Amygdala (tissue), 56 donors: ENCODE measurements at places on chromosomes 4 and X.

DNA sequence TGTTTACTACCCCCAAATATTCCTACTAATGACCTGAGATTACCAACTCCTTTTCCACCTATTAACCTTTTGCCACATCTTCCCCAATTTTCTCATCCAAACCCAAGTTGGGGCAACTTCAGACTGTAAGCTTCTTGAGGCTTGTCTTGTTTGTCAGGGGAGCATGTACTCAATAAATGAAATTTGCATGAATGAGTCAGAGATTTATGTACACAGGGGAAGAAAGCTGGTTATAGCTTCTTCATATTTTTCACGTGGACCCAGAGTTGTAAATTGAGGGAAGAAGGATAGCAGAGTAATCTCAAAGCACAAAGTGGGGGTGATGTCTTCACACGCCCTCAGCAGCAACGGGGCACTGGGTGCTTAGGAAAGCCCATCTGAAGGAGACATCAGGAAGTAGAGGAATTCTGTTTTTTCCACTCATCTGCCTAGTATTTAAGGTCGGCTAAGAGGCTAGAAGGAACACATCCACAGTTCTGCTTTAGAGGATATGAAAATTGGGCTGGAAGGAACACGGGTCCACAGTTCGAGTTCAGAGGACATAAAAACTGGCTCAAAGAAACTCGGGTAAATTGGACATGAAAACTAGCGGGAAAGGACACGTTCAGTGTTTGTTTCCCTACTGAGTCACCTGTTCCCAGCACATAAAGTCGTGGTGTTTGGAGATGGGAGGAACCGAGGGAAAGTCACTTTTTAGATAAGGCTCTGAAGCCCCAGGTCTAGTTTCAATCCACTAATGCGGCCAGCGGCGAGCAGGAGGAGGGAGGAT is 696 bp upstream of the CA5B start:
- no peak for DNase-seq

DNA sequence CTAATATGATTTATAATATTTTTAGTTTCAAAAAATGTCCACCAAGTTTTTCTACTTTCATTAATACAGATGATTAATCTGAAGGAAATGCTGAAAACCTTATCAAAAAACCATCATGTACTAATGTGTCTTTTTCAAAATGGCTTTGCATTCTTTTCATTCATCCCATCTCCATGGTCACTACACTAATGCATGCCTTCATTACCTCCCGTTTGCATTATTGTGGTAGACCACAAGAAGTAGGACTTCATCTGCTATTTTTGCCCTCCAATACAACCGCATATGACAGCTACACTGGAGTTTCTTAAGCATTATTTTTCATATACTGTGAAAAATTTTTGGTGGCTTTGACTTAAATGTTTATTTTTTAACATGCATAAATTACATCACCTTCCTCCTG is 37.9 kb upstream of the FSTL5 start:
- no peak for DNase-seq

DNA sequence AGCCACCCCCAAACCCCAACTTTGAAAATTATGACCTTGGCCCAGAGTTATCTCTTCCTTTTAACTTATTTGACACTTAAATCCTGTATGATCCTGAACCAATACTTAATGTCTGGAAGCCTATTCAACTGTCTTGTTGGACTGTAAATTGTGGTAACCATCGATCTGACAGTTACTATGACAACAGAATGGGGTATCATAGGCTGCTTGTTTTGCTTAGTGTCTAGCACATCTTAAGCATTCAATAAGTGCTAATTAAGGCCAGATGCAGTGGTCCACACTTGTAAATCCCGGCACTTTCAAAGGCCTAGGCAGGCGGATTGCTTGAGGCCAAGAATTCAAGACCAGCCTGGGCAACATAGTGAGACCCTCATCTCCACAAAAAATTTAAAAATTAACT is 175.0 kb downstream of the APBB2 start:
- no peak for DNase-seq

DNA sequence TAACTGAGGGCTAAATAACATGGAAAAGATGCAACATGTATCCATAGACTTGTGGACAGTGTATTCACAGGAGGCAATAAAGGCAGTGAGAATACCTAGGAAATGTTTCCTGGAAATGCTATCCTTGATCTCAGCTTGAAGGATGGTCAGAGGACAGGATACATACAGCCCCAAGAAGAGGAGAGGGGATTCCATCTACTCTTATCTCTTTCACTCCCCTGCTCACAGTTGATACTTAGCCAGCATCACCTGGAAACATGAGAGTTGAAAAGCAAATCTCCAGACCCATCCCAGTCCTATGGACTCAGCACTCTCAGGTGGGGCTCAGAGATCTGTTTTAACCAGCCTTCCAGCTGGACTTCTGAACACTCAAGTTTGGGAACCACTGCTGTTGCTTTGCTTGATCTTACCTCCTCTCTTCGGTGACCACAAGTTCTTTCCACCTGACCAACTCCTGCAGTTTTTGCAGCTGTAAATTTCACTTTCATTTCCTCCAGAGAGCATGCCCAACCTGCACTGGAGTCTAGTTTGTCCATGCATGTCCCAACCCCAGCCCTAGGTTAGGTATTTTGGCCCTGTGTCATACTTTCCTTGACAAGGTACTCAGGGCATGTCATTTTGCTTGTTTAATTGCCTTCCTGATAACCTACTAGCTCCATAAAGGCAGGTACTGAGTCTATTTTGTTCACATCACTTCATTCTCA is 10.4 kb downstream of the RELL1 start:
- no peak for DNase-seq

DNA sequence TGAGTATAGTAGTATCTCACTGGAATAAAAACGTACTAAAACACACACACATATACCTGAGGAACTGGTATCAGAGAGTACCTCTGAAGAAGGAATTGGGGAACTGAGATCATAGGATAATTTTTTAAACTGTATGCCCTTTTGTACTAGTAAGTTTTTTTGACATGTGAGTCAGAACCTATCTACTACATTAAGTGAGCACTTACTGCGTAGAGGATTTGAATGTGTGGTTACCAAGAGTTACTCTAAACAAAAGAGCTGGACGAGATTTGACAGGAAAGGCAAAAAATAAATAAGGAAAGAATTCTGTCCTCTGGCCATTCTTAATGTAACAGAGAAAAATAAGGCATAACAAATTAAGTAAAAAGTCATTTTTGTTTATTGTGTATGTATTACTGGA is 546.5 kb upstream of the FAT1 start:
- DNase-seq = no peak

- no peak for DNase-seq
These were observed 7.3 kb upstream of the IGFBP7 start for GRCh38 chr4:57117491-57117890.

- DNase-seq = no peak
These were observed 2.5 kb downstream of the GALNT7 start for GRCh38 chr4:173171098-173171497.

- DNase-seq = peak; percentile 57
These were observed at the start of gene BEX3 for GRCh38 chrX:103376118-103376978. Gene BEX3, plus strand, starts transcription at chrX:103376538. Its CDS starts 984 bp downstream, at chrX:103377522.

- no peak for DNase-seq
These were observed 118.1 kb downstream of the SMIM20 start for GRCh38 chr4:26032142-26032541.

DNA sequence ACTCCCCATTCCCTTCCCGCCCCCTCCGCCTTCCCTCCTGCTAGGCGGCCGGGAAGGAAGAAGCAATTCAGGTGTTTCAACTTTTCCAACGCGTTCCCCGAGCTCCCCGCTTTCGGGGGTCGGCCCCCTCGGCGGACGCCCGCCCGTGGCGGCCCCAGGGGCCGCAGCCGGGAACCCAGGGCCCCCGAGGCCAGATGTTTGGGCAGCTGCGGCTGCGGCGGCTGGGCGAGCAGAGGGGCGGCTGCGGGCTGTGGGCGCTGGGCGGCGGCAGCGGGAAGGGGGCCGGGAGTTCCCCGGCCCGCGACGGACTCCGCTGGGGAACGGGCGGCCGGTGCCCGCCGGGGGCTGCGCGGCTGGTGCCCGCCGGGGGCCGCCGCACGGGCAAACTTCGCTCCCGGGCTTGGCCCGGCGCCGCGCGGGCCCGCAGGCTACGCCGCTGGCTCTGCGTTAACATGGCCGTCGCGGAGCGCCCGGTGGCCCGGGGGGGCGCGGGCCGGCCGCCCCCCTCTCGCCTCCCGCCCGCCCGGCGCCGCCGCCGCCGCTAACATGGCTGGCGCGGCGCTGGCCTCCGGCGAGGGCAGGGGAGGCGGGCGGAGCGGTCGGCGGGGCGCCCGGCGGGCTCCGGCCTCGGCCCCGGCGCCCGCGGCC is 510 bp downstream of the HMGB3 start:
- no peak for DNase-seq

DNA sequence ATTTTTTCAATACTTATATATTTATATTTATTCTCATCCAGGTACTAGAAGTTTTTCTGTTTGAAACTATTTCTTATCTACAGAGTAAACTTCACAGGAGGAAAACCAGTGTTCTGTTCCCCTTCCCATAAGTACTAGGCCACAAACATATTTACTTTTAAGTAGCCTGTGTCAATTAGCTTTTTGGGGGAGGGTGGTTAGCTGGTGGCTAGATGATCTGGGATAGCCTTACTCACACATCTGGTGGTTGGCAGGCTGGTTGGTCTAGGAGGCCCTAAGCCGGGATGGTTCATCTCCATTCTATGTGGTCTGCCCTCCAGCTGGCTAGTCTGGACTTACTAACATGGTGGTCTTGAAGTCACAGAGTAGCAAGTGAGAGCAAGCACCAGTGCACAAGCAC is 6.2 kb downstream of the JADE3 start:
- no peak for DNase-seq

DNA sequence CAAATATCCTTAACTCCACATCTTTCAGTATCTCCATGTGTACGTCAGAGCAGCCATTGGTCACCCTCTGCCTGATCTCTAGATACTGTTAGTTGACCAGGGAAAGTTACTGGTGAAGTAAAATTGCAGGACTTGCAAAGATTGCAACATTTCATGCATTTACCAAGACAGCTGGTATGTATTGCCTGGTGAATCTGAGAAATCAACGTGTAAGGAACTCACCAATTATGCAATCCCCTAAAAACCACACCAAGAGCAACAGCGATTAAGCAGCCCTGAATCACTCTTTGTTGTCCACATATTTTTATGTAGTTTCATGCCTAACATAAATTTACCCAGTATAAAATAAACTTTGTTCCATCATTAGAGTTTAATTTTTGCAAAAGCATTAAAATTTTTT is 271.2 kb downstream of the NLGN4X start:
- no peak for DNase-seq

DNA sequence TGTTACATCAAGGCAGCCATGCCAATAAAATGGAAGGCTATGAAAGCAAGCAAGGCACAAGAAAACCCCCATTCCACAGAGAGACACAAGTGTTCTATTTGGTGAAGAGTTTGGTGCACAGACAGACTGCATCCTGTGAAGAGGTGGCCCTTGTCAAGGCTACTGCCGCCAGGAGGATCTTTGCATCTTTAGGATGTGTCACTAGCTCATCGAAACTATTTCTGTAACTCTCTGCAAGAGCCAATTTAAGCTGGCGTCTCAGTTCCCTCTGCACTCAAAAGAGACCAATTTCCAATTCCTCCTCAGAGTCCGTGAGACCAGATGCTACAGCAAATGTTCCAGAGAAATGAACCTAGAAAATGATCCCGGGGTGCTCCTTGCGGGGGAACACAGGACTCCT is 91.0 kb downstream of the PHKA2 start:
- DNase-seq = no peak

- no peak for DNase-seq
These were observed 131.5 kb upstream of the RPL34 start for GRCh38 chr4:108488865-108489264.

DNA sequence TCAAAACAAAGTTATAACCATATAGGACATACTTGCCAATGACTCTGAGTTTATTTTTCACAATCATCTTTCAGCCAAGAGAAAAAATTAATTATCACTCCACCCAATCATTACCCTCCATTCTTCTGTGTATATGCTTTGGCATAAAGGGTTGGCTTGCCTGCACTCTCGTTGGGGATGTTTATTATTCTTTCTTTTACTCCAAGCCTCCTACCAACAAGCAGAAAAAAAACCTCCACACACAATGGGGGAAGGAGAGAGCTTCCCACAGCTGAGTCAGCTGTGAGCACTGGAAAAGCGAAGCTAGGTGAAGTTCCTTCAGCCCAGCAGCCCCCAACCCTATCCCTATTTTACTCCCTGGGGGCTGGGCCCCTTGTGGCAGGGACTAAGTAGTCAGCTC is 1.5 kb downstream of the OPHN1 start:
- DNase-seq = no peak

DNA sequence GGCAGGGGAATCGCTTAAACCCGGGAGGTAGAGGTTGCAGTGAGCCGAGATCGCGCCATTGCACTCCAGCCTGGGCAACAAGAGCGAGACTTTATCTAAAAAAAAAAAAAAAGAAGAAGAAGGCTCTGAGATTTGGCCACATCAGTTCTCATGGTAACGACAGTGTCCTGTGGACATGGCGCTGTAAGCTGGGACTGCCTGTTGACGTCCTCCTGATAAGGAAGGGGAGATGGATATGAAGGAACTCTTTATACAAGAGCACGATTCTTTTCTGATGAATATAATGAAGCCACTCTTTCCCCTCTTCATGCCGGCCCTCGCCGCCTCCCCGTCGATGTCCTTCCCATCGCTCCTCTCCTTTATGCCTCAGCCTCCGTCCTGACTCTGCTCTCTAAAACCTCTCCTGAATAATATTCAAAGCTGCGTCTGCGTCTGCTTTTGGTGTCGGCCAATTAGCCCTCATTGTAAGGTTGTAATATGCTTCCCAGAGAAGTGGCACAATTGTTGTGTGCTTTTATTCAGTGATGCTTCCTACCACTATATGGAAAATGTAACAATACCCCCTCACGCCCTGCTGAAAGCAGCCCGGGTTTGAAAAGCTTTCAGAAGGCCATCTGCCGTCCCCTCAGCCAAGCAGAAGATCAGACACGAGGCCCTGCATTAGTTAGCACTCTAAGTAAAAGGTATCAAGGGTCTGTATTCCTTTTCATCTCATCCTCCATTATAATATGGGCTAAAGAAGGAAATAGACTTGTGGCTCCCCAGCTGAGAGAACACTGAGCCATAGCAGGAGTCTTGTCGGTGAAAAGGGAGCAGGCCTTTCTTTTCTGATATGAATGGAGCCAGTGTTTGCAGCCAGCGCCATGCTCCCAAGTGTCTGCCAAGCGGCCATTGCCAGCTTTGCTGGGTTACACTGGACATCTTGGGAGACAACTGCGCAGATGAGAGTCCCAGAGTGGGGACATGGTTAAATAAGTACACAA is 22.1 kb upstream of the SCOC start:
- peak; percentile 15 for DNase-seq

GRCh38 chr4:15882675-15883086 is 55.9 kb downstream of the FGFBP1 start:
- peak; percentile 8 for DNase-seq

GRCh38 chr4:176406297-176406696 is 86.5 kb downstream of the SPCS3 start:
- DNase-seq = no peak

DNA sequence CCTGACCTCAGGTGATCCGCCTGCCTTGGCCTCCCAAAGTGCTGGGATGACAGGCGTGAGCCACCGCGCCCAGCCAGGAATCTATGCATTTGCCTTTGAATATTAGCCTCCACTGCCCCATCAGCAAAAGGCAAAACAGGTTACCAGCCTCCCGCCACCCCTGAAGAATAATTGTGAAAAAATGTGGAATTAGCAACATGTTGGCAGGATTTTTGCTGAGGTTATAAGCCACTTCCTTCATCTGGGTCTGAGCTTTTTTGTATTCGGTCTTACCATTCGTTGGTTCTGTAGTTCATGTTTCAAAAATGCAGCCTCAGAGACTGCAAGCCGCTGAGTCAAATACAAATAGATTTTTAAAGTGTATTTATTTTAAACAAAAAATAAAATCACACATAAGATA is 44.2 kb upstream of the SHOX start:
- DNase-seq = no peak

- no peak for DNase-seq
These were observed 76.6 kb downstream of the ARHGAP10 start for GRCh38 chr4:147808447-147808846.
